ENCODE measurements at places on chromosomes 12 and 14.
A peak's percentile ranks its signal among the peaks of the same experiment; 100 is the strongest.

DNA sequence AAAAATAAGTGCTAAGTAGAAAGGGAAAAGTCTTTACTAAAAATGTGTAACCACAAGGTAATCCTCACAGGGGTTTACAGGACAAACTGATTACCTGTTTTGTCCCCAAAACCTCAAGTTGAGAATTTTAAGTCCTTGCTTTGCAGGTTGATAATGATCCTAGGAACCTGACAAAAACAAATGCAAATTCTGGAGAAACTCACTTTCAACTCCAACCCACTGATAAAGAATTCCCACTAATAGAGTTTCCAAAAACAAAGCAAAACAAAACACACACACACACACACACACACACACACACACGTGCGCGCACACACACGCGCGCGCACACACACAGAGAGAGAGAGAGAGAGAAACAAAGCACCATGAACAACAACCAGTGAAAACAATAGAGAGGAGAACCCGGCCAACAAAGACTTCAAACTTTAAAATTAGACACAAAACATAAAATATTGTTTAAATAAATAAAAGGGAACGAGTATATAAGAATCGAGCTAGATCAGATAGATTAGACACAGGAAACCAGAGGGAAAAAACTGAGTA is 187.0 kb upstream of the FOXN3 start:
- no peak for DNase-seq

GRCh38 chr14:57087841-57088240 is 180.9 kb downstream of the EXOC5 start:
- DNase-seq, result no peak

- DNase-seq, result peak; percentile 39
These were observed 53.9 kb downstream of the ANAPC7 start for GRCh38 chr12:110349514-110350151.

GRCh38 chr14:70934084-70934483 is 26.8 kb downstream of the PCNX1 start:
- DNase-seq, result no peak

GRCh38 chr12:2397356-2398045 is 344.7 kb downstream of the CACNA1C start:
- DNase-seq, result no peak

- no peak for DNase-seq
These were observed 17.4 kb downstream of the CLEC4C start for GRCh38 chr12:7729746-7730145.

GRCh38 chr14:38866461-38866860 is 236.6 kb downstream of the SEC23A start:
- no peak for DNase-seq

GRCh38 chr12:48018618-48018995 is 14.3 kb upstream of the COL2A1 start:
- DNase-seq, result no peak

All from activated naive CD4-positive, alpha-beta T cell treated with Interleukin-2 at 50 U/mL for 16 hours (primary cell).